ENCODE measurements at places on chromosomes 16 and 17.

- DNase-seq, result no peak
These were observed 39.7 kb upstream of the ALDH3A1 start for GRCh38 chr17:19787733-19788357.

DNA sequence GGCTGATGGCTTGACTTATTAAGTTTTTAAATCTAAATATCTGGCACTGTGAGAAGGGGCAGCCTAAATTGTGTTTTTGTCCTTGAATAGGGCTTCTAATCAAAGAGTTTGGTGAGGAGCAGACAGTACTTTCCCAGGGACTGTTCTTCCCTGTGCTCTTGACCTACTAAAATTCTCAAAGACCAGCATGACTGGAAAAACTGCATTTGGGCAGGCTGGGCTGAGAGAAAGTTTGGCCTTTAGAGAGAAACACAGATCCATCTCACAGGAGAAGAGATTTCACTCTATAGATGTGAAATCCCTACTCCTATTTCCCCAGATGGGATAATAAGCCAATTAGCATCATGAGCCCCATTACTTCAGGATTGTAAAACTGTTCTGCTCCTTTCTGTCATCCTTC, 7.3 kb downstream of the PCTP start:
- no peak for DNase-seq

DNA sequence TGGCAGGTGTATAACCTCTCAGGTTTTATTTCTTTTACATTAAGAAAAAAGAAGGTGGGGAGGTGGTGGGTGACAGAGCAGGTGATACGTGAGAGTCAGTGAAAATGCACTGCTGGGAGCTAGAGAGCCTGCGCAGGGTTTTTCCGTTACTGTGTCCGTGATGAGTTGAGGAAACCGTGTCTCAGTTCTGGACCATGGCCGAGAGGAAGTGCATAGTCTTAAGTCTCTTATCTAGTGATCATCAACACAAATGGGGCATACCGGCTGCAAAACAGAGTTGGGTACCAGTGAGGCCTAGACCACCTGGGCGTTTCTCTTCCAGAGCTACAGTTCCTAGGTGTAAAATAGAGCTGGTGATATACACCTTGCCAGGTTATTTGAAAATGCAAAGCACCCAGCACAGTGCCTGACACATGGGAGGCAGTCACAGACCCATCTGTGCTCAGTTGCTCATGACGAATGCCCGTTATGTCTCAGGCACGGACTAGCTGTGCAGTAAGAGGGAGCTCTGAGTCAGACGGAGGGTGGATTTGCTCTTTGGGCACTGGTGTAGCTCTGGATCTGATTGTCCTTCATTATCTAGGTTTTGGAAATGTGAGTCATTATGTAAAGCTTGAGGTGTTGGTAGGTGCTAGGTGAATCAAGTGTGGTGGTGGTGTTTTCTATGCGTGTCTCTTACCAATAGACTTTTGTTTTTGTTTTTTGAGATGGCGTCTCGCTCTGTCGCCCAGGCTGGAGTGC, 60.9 kb downstream of the RPTOR start:
- DNase-seq, result no peak

- no peak for DNase-seq
These were observed 134.0 kb downstream of the MYO1D start for GRCh38 chr17:32742681-32743538.

GRCh38 chr17:77734371-77735080, 224.0 kb upstream of the TNRC6C start:
- DNase-seq, result no peak

DNA sequence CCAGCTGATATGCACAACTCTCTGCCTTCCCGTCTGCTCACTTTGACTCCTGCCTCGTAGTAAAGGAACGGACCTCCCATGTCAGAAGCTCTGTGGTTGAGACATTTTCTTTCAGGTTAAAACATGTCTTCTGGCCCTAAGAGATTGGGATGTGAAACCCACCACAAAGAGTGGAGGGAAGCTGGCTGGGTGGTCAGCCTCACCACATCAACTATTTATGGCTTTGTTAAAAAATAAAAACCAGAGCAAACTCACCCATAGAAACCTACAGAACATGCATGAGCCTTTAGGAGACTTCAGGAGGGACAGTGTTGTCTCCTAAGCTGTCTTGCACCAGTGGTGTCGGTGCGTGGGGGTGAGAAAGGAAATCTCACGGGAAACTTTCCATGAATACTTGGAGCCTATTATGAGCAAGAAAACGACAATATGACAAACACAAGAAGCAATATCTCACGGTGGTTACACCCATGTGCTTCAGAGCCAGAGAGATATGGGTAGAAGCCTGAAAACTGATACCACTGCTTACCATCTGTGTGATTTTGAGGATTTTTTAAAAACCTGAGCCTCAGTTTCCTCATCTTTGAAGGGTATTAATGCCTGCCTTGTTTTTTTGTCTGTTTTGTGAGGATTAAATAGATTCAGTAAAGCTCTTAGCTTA, 61.7 kb upstream of the XYLT1 start:
- no peak for DNase-seq

DNA sequence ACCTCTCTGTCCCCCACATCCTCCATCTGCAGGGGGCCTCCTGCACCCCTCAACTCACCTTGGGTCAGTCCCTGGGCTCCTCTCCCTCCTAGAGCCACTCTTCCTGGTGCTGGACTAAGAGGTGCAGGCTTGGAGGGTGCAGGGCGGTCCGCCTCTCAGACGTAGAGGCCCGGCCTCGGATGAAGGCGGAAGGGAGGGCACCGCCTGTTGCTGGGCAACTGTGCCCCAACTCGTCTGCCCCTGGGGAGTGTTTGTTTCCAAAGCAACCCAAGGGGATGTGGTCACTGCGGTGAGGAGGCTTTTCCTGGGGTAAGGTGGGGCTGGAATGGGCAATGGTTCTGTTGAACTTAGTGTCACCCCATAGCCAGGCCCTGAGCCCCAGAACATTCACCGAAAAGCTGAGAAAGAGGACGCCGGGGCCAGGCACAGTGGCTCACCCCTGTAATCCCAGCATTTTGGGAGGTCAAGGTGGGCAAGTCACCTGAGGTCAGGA, at the start of gene C16orf54:
Gene C16orf54, minus strand, starts transcription at position 138 of the 493 bp plus-strand sequence. CDS start 1,039 bp downstream, outside the sequence.
- DNase-seq, result no peak
